ENCODE measurements at places on chromosomes 3 and 15.

GRCh38 chr3:28376424-28376823 lies 27.8 kb upstream of the AZI2 start:
- no peak for DNase-seq

DNA sequence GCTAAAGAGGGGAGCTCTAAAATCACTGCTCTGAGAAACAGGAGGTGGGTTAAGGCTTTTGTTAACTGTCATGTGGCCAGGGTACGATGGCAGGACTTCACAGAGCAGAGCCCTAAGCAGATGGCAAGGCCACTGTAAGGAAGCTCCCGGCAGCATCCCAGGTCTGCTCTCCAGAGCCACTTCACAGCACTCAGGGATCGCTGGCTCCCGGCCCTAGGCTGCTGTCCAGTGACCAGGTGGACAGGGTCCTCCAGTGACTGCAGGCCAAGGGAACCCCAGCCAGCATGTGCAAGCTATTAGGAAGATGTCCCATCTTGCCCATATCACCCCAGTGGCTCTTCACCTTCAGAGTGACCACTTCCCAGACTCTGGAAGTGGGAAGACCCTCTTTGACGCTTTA lies 10.4 kb downstream of the TMEM41A start:
- DNase-seq = no peak

DNA sequence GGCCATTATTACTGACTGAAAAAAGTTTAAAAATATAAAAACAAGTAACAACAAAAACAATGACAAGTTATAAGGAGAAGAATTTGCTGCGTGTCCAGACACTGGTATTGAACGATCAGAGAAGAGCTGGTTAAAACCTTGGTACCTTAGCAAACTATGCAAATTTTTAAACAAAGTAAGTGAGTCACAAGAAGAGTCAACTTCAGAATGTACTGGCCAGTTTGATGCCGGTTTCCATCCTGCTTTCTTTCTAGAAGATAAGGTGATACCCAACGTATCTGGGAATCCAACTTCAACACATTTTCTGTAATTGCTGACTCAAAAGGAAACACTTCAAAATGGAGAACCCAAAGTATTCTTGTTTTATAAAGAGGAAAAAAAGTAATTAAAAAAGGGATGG lies 49.8 kb downstream of the RUBCN start:
- DNase-seq = no peak

GRCh38 chr15:71393383-71393782 lies 278.1 kb downstream of the THSD4 start:
- DNase-seq = no peak

DNA sequence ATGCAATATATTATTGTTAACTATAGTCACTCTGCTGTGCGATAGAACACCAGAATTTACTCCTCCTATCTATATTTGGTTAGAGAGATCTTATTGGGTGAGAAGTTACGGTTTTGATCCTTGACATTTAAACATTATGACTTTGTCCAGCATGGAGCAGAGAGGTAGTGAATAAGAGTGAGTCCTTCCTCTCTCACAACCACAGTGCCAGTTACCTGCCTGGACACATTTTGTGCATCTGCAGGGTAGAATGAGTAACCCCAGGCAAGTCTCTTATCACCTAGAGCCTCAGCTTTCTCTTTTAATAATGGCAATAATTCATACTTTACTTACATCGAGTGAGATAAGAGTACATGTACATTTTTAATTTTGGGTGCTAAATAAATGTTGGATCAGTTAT lies 24.1 kb downstream of the KAT2B start:
- no peak for DNase-seq

DNA sequence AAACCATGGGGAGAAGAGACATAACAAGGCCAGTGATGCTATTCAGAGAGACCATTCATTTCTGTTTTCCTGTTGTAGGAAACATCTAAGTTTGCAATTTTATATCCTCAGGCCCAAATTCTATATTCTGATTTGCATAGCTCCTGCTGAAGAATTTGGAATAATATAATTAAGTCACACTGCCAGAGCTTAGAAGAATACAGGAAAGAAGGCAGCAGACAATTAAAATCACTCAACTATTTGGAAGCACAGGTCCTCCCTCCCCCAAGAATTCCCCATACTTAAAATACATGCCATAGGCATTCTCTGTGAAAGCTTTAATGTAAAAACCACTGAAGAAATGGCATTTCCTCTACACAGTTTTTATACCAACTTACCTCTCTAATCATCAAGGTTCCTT lies 66.9 kb upstream of the SLC2A2 start:
- no peak for DNase-seq

DNA sequence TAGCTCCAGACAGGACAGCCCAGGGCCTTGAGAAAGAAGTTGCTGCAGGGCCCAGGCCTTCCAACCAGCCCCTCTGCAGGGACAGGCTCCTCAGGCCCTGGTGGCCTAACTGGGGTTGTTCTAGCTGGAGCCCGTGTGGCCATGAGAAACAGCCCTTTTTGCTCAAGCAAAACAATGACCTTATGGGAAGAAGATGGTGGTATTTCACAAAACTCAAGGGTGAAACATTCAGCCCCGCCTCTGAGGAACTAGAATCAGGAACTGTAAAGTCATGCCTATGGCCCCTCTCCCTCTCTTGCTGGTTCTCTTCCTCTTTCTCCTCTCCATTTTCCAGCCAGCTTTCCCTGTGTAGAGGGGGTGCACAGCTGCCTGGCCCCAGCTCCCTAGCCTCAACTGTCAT lies 273.3 kb downstream of the RPLP1 start:
- no peak for DNase-seq

DNA sequence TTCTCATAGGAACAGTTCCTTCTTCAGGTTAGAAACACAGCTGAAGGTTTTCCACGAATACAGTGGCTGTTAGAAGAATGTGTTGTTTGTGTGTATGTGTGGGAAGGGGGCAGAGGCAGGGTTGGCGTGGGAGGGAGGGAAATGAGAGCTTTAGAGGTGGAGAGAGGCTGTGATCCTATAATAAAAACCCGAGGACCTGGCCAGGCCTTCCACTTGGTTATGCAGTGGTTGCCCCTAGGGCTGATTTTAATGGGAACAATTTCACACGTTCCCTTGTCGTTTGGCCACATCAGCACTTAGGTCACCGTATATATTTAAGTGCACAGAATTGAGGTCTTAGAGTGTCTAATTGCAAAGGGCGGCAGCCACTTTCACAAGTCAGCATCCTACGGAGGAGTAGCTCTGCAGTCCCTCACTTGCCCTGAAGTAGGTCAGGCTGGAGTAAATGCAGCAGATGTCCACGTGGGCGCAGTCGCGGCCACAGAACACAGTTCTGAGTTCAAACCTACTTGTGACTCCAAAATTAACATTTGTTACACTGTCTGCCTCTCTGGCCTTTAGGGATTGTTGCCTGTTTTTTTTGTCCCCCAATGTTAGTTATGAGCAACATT lies 85.6 kb downstream of the PDCD6IP start:
- no peak for DNase-seq

DNA sequence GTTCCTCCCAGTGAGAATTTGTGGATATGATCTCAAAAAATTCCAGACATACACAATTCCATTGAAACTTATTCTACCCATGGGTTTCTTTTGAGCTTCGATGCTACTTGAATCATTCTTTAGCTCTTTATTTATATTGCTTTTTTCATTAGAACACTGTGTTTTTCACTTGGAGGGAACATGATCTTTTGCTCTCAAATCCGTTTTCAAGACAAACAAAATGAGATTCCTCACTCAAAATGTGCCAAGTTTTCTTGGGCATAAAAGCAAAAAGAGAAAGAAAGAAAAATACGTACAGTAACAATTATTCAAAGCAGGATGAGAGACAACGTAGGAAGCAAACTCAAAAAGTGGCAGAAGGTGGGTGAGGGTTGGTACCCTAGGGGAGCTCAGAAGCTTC lies 118.8 kb upstream of the PDZRN3 start:
- DNase-seq = no peak

GRCh38 chr15:84749111-84749991 lies 959 bp downstream of the ZNF592 start:
- peak; percentile 67 for DNase-seq

- DNase-seq = no peak
Observed at GRCh38 chr15:35090104-35090807, 5.2 kb upstream of the NANOGP8 start.

GRCh38 chr15:65470866-65471265 lies 46.6 kb downstream of the DPP8 start:
- DNase-seq = no peak

DNA sequence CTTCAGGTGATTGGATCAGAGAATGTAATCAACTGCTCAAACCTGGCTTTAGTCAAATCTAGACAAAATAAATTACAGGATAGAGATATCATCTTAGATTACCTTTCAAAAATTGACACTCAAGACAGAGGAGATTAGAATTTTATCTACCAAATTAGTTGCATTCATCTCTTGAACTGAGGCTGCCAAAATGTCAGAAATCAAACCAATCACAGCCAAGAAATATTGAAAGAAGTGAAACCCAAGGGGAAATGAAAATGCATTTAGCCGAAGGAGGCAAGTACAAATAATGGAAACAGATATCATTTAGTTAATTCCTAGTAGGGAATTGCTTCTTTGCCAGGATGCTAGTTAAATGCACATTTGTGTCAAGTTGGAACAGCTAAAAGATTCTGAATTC lies 261.1 kb upstream of the PDZRN3 start:
- no peak for DNase-seq

- DNase-seq = no peak
Observed at GRCh38 chr15:56532721-56533460, 68.0 kb upstream of the MNS1 start.

- peak; percentile 60 for DNase-seq
Observed at GRCh38 chr3:197298945-197299854, 788 bp upstream of the DLG1 start.

DNA sequence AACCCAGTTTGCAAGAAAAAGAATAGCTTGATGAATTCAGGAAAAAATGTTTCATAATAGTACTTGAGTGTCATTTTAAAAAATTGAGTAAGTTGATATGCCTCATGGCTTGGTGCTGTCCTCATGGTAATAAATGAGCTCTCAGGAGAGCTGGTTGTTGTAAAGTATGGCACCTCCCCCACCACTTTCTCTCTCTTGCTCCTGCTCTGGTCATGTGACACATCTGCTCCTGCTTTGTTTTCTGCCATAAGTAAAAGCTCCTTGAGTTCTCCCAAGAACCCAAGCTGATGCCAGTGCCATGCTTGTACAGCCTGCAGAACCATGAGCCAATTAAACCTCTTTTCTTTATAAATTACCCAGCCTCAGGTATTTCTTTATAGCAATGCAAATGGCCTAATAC lies 108.8 kb upstream of the CRBN start:
- no peak for DNase-seq

Measured in sciatic nerve (tissue), 2 donors.